ENCODE measurements at places on chromosomes 12 and 14.

- DNase-seq = no peak
Observed at GRCh38 chr14:21123429-21123828, 22.6 kb downstream of the TMEM253 start.

- no peak for DNase-seq
Observed at GRCh38 chr12:75922944-75923642, 108.5 kb downstream of the PHLDA1 start.

GRCh38 chr12:89593233-89593632 is 67.4 kb upstream of the POC1B start:
- no peak for DNase-seq

- DNase-seq = no peak
Observed at GRCh38 chr14:91152499-91152898, 38.6 kb downstream of the DGLUCY start.

Data from stimulated activated CD4-positive, alpha-beta T cell treated with anti-CD3 and anti-CD28 coated beads, TNF-alpha, amount 100 ng/mL, for 48 hours (primary cell).